ENCODE measurements at places on chromosomes 13 and 19.

- DNase-seq, result no peak
Measured at GRCh38 chr19:8702350-8702749, 3.8 kb upstream of the ACTL9 start.

- no peak for DNase-seq
Measured at GRCh38 chr13:108987517-108987916, 358.1 kb downstream of the MYO16 start.

GRCh38 chr13:26831336-26831908 is 70.8 kb upstream of the GPR12 start:
- DNase-seq, result no peak

GRCh38 chr19:38023671-38024541 is 116.9 kb downstream of the SIPA1L3 start:
- DNase-seq, result no peak

All from HS-27A (cell line).